Thoracic aorta endothelial cell (primary cell): ENCODE measurements at places on chromosomes 3 and 15. TPM values are rescaled to one million over a fixed set of nuclear protein-coding genes. Genes with fewer than 3 reads are reported as not detected.

NOX5 gene
- total RNA-seq, result 0.07 TPM in 1 of 2 replicates, not detected in the other

PLA2G4D gene
- total RNA-seq, result not detected in 2 replicates

FBXW12 gene
- total RNA-seq, result not detected in 2 replicates

FBXO40 gene
- total RNA-seq, result not detected in 2 replicates

EFHB gene
- total RNA-seq, result 0.27 TPM in 1 of 2 replicates, not detected in the other

RBMS3 gene
- 49.6 and 51.3 TPM in 2 replicates for total RNA-seq
